ENCODE measurements at places on chromosomes 2 and 18. TPM values are rescaled to one million over a fixed set of nuclear protein-coding genes. Genes with fewer than 3 reads are reported as not detected.

DNA sequence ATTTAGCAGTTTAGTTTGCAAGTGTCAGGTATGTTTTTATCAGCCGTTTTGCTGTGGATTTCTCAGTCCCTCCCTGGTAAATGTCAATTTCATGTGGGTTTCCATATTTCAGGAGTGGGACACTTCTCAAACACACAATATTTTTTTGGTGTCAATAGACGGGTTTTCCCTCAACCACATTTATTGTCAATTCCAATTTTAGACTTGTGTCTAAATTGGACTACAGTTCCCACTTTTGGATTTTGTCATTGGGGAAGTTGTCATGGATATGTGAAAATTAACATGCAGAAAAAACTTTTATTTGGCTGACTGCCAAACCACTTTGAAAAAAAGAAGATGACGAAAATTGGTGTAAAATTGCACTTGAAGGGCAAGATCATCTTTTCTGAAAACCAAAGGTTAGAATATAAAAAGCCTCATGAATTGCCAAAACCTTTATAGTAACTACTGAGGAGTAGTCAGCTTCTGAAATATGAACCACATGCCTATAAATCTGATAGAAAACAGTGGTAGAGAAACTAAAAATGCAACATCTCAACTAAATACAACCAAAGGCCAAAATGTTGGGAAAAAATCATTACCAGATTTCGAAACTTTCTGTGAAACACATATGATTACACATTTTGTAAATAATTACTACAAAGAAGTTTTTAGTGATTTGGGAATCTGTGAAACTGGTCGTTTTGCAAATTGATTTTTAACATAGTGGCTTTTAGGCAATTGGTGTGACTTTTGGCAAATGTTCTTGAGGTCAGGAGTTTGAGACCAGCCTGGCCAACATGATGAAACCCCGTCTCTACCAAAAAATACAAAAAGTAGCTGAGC, 106.4 kb downstream of the BCL2L11 start:
- no peak for DNase-seq

- no peak for DNase-seq
Measured at GRCh38 chr2:231415029-231415428, 19.5 kb downstream of the B3GNT7 start.

DNA sequence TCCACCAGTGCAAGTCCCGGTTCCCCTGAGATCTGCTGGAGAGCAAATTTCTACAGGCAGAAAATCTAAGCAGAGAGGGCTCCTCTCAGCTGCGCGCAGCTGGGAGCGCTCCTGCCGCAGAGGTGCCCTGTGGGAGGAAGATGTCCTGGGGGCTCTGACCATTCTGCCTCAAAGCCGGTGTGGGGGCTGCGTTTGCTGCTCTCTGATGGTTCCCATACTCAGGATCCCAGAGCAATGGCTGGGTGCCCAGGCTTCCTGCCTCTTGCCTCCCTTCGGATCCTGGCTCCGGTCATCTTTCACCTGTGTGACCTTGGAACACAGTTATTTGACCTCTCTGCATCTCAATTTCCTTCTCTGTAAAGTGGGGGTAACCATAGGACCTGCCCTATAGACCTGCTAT, 434.2 kb downstream of the ZNF521 start:
- no peak for DNase-seq

- DNase-seq = no peak
Measured at GRCh38 chr2:205293559-205293958, 388.7 kb upstream of the NRP2 start.

GRCh38 chr2:71532327-71532726, 79.0 kb downstream of the DYSF start:
- no peak for DNase-seq

- no peak for DNase-seq
Measured at GRCh38 chr18:61216051-61216450, 117.2 kb upstream of the CDH20 start.

DNA sequence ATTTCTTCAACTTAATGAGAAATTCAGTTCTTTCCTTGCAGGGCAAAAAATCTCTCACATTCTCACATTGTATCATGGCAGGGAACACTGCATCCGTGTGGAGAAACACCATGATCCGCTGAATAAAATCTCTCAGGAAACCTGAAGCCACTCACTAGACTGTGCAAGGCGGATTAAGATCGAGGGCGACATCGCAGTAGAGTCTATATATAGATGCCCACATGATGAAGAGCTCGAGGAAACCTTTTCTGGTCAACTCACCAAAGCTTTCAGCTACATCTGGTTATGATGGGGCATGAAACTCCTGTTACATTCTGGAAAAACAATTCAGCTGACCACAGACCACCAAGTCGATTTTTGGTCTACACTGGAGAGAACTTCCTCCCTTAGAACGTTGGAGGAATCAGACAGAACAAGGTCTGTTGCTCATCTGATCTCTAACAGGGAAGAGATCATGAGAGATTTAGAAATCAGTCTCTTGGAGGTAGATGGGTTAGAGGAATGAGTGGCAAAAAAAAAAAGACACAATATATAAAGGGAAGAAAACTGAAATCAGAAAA, 162.9 kb upstream of the ZNF516 start:
- no peak for DNase-seq

GRCh38 chr18:35029103-35029502, 12.1 kb upstream of the MAPRE2 start:
- no peak for DNase-seq

GRCh38 chr2:13686262-13686661, 946.3 kb upstream of the LRATD1 start:
- DNase-seq = no peak

DNA sequence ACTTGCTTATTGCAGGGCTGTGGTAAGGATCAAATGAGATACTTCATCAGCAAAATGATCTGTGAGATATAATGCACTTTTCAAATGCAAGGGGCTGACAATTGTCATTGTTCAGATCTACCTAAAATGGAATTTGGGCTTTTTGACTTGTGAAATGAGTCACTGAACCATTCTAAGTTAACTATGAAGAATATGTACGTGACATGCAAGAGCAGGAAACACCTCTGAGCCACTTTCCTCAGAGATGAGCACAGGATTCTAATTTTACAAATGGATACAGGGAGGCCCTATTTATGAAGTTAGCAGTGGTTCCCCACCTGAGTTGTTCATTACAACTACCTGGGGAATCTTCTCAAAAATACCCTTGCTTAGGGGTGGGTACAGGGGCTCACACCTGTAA, 26.7 kb downstream of the CTLA4 start:
- no peak for DNase-seq

The DLX1 gene
- total RNA-seq = not detected

The RAX gene
- not detected for total RNA-seq

The MBOAT2 gene
- 69.4 TPM for total RNA-seq

The KYNU gene
- total RNA-seq = 35.5 TPM

Data from esophagus squamous epithelium (tissue), 5 donors.